ENCODE measurements at places on chromosomes 16 and 17. TPM values are rescaled to one million over a fixed set of nuclear protein-coding genes. Genes with fewer than 3 reads are reported as not detected.
A peak's percentile ranks its signal among the peaks of the same experiment; 100 is the strongest.

- DNase-seq, result no peak
These were observed 31.7 kb upstream of the LCMT1 start for GRCh38 chr16:25079637-25080378.

ANKS3 gene
- total RNA-seq, result 32.3 TPM

ZG16B gene
- total RNA-seq, result 40.7 TPM

MSRB1 gene
- total RNA-seq, result 46.3 TPM

DNA sequence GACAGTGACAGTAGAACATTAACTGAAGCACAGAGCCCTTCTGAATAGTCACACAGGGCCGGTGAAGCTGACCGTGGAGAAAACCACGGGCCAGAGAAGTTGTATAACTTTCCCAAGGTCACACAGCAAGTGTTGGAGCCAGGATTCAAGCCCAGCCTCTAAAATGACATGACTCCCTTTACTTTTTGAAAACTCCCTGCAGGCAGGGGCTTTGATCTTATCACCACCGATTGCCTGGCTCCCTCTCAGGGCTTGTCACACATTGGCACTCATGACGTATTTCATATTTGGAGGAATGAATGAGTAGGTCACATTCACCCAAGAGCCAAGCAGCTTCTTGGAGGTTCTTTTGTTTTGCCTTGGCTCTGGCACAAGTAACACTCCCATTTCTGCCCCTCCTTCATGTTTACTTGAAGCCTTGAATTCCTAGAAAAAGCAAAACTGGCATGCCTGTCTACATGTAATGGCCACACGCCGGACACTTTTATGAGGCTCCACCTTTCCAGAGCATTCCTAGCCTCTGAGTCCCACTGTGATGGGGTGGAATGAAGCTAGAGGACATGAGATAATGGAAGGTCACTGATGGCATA lies 13.3 kb upstream of the RBBP6 start:
- no peak for DNase-seq

DNA sequence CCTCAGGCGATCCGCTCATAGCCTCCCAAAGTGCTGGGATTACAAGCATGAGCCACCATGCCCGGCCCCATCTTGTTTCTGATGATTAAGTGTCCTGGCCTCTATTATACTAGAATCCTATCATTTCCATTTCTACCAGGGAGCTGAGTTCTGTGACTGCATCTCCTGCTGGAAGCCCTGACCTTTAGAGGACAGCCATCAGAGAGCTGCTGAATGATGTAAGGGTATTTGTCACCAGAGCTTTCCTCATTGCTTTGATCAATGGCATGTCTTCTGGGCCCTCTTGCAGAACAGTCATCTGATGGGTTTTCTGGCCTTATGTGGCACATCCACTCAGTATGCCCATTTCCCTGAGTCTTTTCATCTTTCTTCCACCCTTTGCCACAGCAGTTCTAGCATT lies 39.9 kb downstream of the PSMD12 start:
- no peak for DNase-seq

DNA sequence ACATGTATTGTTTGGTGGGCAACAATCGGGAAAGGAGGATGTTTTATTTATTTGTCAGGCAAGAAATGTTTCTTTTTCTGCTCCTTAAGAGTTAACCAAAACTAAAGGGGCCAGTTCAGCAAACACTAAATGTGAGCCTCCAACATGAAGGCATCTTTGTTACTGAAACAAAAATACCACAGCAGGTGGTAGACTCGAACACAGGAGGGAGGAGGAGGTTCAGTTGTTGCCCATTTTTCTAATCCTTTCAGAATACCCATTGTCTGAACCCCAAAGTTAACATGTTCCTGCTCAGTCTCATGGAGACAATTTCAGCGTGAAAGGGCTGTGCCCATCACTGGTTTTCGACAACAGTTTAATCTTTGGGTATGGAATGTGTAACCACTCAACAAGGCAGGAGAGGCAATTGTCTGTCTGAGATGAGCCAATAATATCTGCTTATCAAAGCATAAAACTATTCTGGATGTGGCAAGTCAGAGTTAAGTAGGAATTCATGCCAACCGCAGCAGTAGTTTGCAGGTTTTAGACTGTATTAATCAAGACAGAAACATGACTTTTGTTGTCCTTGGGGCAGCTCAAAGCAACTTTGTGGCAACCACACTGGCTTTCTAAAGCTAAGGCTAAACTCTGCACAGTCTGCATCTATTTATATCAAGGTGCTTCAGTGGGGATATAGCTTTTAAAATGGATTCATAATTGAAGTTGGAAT lies 211.7 kb downstream of the FTO start:
- DNase-seq, result no peak

GRCh38 chr17:62802561-62803205 lies 5.4 kb downstream of the MARCHF10 start:
- no peak for DNase-seq

TBC1D10B gene
- 47.5 TPM for total RNA-seq

GRCh38 chr16:6153901-6154300 lies 1056.3 kb upstream of the EEF2KMT start:
- DNase-seq, result no peak

- no peak for DNase-seq
These were observed 24.0 kb downstream of the SPNS2 start for GRCh38 chr17:4522661-4523060.

KRT31 gene
- not detected for total RNA-seq

GRCh38 chr17:49694847-49695697 lies 12.7 kb downstream of the SLC35B1 start:
- peak; percentile 73 for DNase-seq

CREBBP gene
- total RNA-seq, result 107 TPM

GRCh38 chr16:85401370-85401916 lies 211.7 kb upstream of the GSE1 start:
- DNase-seq, result no peak

DNA sequence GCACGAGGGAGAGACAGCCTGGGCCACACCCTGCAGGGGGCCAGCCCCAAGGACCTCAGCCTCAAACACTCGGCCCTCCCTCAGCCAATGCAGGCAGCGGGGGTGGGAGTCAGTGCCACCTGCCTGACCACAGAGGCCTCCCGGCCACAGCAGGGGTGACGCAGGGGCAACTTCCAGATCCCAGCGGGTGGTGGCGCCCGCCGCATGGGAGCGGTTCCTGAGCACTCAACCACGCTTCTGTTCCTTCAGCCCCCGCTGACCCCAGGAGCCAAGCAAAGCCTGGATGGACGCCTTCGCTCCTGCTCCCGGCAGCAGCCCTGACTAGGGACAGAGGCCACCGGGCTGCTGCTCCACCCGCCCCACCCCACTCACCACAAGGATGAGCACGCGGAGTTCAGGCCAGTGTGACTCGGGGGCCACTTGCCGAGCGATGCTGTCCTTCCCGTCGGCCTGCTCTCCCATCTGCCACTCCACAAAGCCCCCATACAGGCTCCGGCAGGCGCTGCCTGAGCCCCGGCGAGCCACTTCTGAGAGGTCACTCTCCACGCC lies 5.0 kb upstream of the CYBA start:
- DNase-seq, result no peak

GRCh38 chr16:17082095-17082882 lies 388.5 kb downstream of the XYLT1 start:
- no peak for DNase-seq

SCGB1C2 gene
- not detected for total RNA-seq

DYNC1LI2 gene
- total RNA-seq, result 153 TPM

DNA sequence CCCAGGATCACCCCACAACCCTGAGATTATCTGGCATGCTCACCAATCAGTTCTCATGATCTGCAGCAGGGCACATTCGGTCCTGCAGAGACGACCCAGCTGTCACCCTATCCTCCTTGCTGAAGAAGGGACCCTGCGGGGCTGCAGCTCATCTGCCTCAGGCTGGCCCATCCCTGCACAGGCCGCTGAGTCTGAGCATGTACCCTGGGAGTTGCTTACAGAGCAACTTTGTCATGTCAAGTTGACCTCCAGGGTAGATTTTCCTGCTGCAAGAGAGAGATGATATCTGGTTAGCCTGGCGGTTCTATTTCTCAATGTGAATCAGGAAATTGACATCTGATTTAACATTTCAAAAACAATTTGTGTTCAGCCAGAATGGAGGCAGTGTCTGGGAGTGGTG lies 36.0 kb upstream of the ADCY9 start:
- DNase-seq, result no peak

CCR7 gene
- 0.87 TPM for total RNA-seq

SPNS3 gene
- 0.72 TPM for total RNA-seq

DNA sequence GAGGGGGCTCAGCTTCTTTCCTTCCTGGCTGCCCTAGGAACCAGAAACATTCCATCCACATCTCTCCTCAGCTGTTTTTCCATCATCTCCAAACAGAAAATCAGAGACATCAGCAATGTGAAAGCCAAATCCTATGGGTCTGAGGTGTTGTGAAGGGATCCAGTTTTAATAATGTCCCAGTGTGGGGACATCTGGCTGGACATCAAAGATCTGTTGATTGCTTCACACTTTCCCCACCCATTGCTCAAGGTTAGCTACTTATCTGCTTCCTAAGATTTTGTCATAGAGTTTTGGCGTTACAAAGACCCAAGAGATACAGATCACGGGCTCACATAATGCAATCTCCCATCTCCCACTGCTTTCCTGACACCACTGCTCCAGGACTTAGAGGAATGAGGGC lies 47.8 kb upstream of the AXIN2 start:
- no peak for DNase-seq

- DNase-seq, result no peak
These were observed at the start of gene EFNB3 for GRCh38 chr17:7704601-7705268. TSS of gene EFNB3 (plus strand) at chr17:7705202. CDS start at chr17:7705599, 397 bp downstream.

DNA sequence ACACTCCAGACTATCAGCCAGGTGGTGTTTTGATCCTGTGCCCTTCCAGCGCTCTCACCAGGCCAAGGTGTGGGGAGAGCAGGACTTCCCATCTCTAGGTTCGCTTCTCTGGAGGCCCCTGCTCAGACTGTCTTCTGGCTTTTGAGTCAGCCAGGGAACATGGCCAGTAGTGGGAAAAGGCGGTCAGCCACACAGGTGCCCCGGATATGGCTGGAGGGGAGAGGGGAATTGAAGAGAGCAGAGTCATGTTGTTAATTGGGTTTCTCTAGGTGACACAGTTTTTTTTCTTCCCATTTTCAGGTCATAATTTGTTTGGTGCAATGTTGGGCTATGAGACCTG lies 1.5 kb downstream of the MINK1 start:
- peak; percentile 30 for DNase-seq

DNA sequence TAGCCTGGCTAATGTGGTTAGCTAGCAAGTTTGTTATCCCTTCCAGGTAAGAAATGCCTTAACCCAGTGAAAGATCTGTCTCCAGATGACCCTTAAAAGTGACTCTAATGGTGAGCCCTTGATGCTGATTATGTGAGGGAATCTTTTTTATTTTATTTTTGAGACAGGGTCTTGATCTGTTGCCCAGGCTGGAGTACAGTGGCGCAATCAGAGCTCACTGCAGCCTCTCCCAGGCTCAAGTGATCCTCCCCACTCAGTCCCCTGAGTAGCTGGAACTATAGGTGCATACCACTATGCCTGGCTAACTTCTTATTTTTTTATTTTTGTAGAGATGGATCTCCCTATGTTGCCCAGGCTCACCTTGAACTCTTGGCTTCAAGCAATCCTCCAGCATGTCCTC lies 10.8 kb upstream of the HP start:
- no peak for DNase-seq

DNA sequence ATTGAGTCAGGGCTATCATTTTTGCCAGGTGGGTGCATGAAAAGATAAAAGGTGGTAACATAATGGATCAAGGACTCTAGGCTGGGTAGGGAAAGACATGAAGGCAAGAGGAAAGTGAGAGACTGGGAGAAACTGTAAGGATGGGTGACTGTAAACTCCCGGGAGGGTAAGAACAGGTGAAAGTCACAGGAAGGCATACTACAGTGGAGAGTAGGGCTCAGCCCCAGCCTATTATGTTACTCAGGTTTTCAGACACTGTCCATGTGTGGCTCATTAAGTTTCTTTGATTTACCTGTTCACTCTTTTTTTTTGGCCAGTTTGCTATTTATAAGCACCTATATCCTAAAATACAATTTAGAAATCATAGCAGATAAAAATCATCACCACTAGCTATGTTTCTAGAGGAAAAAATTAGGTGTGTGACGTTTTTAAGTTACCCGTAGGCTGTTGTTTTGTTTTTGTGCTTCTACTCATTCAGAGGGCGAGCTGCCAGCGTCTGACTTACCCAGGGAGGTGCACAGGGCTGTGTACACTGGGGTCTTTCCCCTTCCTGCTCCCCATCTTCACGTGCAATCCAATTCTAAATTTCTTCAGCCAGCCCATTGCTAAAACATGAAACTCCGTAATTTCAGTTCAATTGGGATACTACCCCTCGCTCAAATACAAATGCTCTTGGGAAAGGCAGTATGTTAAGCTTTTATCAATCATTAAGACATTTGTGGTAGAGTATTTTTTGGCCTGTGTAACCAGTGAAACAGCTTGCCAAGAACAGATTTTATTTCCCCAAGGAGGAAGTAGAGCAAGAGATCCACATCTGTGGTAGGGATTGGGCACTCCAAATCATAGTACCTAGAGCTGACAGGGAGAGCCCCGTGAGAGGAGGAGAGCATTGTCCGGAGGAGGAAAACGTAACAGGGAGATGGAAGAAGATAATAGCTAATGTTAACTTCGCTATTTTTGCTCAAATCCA lies 21.7 kb upstream of the VWA3A start:
- no peak for DNase-seq

- DNase-seq, result no peak
These were observed 4.2 kb downstream of the AIPL1 start for GRCh38 chr17:6430769-6431168.

Data from mucosa of descending colon (tissue), 3 donors.